ENCODE measurements at places on chromosomes 5 and 9. TPM values are rescaled to one million over a fixed set of nuclear protein-coding genes. Genes with fewer than 3 reads are reported as not detected.

Gene CDC20B
- under 0.01 TPM for total RNA-seq

Gene SEMA5A
- 0.32 TPM for total RNA-seq

Gene ROR2
- under 0.01 TPM for total RNA-seq

Gene CDH18
- 0.61 TPM for total RNA-seq
